ENCODE measurements at places on chromosomes 13 and 19. TPM values are rescaled to one million over a fixed set of nuclear protein-coding genes. Genes with fewer than 3 reads are reported as not detected.

TNNI3 gene
- not detected for total RNA-seq

DNA sequence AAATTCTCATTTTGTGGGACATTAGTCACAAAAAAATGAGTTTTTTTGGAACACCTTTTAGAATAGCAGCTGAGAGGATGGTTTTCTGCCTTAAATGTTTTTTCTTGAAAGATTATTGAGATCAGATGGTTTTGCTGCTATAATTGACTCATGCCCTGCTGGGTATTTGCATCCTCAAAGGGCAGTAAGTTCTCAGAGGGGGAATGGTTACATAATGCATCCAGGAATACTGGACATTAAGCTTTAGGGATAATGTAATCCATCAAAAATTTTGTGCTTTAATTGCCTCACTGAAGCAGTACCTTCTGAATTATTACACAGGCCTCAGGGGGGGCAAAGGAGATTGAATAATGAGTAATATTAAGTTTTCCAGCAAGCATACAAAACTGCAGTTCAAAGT lies 866.3 kb upstream of the SPRY2 start:
- no peak for DNase-seq

DNA sequence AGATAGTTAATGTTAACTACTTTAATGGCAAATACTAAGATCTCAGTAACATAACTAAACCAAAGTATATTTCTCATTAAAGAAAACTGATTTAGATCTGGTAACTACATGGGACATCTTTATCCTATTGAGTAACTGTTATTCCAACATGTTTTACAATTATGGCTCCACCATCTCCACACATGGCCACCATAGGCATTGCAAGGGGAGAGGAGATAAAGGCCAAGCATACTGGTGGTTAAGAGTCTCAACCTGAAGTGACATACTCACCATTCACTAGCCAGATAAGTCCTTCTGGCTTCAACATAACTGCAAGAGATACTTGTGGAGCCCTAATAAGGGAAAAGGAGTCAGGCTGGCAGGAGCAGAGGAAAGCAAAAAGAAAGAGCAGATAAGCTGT lies 1586.4 kb upstream of the SPRY2 start:
- DNase-seq, result no peak

DNA sequence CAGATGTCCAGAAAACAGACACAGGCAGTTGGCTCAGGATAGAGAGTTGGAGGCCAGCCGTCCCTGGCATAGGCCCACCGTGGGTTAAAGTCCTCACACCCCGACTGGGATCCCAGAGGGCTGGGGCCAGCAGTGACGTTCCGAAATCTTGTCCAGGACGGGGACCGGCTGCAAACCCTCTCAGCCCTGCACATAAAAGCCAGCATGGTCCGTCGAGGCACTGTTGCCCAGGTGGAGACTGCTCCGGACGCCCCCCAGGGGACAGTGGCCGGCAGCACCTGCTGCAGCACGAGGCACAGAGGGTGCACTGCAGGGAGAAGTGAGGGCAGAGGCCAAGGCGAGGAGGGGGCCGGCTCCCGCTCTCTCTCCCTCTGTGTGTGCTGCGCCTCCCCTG lies 4.3 kb upstream of the IFNL2 start:
- DNase-seq, result no peak

DNA sequence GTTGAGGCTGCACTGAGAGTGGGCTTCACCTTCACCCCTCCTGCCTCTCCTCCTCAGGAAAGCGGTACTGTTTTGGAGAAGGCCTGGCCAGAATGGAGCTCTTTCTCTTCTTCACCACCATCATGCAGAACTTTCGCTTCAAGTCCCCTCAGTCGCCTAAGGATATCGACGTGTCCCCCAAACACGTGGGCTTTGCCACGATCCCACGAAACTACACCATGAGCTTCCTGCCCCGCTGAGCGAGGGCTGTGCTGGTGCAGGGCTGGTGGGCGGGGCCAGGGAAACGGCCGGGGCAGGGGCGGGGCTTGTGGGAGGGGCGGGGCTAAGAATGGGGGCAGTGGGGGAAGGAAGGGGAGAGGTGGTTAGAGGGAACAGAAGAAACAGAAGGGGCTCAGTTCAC lies 7.5 kb downstream of the CYP2A13 start:
- no peak for DNase-seq

Measured in esophagus muscularis mucosa (tissue), 4 donors.